ENCODE measurements at places on chromosomes 5 and 9.

DNA sequence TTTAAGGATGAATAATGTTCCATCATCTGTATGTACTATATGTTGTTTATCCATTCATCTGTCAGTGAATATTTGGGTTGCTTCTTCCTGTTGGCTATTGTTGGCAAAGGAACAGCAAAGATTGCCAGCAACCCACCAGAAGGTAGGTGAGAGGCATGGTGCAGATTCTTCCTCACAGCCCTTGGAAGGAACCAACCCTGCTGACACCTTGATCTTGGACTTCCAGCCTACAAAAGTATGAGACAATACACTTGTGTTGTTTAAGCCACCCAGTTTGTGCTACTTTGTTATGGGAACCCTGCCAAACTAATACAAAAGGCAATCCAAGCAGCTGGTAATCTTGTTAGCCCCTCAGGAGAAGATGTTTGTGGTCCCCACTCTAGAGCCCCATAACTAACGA lies 122.0 kb downstream of the CARTPT start:
- DNase-seq: no peak

DNA sequence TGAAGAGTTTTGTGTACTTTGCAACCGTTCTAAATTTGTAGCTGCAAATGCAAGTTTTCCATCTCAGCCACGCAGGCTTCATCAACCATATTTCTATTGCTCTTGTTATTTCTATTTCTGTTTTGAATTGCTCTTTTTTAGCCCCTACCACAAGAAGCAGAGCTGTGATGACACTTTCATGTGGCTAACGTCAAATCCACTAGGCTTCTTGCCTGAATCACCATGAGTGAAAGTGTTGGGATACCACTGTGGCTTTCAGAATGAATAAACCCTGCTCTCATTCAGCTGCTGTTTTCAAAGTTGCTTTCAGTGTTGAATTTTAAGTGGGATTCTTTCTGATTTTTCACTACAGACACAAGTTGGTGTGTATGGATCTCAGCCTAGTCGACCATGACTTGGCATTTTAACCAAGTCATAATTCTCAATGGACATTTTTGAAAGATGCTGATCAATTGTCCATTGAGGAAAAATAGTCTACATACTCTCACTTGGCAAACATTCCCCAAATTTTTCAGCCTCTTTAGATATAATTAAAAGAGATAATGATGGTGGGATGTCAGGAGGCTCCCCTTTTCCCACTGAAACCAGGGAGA lies 41.0 kb upstream of the MTAP start:
- no peak for DNase-seq

DNA sequence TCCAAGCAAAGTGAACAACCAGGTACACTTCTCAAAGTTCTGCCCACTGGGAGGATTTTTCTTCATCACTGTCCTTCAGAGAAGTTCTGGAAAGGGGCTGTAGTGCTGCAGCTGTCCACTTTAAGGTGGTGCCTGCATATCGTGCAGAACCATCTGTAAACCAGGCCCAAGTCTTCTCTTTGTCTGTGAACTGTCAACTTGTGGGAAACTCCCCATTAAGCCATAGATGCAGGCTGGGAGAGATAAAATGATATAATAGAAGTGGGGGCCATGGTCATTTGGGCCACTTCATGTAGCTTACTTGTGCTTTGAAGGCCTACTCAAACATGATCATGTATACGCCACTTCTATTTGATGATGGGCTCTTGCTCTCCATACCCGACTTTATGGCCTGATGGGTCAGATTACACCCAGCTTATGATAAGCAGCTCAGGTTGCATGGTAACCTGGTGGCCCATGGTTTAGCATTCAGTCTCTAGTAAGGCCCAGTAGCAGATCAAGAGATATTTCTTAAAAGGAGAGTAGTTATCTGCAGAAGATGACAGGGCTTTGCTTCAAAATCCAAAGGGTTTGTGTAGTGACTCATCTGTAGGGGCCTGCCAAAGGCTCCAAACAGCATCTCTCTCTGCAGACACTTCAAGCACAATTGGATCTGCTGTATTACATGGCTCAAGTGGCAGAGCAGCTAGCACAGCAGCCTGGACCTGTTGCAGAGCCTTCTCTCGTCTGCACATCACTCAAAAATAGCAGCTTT lies 15.7 kb upstream of the BTF3 start:
- no peak for DNase-seq

DNA sequence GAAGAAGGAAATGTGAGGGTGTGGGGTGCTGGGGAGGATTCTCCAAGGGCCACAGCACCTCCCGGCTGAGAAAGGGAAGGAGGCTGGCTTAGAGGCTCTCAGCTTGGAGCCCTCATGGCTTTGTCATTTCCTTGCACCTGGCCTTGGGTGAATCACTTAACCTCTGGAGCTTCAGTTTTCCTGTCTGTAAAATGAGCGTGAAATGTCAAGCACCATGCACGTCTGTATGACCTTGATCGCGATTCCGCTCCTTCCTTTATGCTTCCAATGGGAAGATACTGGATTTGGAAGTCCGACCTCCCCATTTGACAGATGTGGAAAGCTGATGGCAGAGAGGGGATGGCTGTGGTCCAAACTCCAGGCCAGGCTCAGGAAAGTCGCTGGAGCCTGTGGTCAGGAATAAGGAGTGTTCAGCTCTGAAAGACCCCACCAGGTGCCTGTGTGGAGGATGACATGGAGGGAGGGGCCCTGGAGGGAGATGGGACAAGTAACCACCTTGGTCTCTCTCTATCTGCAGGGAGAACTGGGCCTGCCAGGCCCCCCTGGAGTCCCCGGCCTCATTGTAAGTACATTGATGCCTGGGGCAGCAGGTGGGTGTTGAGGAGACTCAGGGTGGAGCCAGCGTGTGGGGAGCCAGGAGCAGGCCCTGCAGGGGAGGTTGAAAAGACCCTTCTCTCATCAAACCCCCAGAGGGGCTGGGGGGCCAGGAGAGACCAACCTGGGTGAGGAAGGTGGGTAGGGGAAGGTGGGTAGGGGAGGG lies 66.5 kb downstream of the COL27A1 start:
- DNase-seq: no peak

DNA sequence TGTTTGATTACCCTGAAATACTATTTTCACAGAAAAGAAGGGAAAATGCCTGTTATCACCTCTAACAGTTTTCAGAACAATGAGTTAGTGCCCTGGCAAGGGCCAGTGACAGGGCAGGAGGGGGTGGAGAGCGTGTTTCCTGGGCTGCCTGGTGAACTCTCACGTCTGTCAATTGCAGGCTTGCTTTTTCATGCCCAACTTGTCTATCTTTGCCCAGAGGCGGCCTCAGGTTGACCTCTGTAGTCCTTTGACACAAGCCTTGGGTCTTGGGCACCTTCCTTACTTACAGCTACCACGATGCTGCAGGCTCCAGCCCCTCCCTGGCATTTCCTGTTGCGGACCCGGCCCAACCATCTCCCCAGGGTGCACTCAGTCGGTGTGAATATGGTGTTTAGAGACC lies 2.2 kb upstream of the CEL start:
- no peak for DNase-seq

DNA sequence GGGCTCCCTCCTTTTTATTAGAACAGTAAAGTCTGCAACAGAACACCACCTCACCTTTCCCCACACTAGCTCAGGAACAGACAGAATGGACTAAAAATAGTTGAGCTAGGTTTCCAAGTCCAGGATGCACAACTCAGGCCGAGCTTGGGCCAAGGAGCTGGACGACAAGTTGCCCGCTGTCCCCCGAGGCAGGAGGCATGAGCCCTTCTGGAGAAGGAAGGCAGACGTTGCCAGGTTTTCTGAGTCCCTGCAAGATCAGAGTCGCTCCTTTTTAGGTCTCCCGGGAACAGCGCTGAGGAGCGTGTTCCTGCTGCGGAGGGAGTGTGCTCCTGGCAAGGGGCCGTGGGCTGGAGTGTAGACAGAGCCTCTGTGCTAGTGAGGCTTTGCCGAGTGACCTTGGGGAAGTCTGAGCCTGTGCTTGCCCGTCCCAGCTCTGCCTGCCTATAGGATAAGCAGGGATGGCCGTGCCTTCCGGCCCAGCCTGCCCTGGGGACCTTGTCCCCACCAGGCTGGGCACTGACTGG lies 121.6 kb downstream of the WNK2 start:
- DNase-seq: no peak

- no peak for DNase-seq
Observed at GRCh38 chr5:140152022-140152999, 22.7 kb upstream of the CYSTM1 start.

DNA sequence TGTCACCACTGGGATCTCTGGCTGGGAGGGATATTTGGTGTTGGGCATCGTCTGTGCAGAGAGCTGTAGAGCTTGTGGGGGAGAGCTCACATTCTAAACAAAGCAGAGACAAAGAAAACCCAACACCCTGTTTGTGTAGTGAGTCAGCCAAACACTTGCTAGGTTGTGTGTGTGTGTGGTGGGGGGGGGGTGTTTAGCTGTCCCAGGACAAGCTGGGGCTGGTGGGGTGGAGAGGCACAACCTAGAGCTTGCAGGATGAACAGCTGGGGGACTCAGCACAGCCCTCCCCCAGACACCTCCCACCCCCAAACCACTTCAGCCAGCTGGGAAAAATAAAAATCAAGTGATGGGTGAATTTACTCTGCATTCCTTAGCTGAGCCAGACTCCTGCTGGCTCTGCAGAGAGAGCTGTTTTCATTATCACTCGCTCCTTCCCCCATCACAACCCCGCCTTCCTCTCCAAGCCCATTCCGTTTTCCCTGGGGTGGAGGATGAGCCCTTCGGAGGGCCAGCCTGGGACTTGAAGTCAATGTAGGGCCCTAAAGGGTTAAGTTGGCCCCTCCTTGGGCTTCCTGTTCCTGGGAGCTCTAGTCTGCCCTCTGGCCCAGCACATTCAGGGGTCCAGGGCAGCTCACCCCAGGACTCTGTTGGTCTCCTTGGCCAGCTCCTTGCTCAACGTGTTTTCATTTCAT lies 2.6 kb downstream of the OLFML2A start:
- no peak for DNase-seq

DNA sequence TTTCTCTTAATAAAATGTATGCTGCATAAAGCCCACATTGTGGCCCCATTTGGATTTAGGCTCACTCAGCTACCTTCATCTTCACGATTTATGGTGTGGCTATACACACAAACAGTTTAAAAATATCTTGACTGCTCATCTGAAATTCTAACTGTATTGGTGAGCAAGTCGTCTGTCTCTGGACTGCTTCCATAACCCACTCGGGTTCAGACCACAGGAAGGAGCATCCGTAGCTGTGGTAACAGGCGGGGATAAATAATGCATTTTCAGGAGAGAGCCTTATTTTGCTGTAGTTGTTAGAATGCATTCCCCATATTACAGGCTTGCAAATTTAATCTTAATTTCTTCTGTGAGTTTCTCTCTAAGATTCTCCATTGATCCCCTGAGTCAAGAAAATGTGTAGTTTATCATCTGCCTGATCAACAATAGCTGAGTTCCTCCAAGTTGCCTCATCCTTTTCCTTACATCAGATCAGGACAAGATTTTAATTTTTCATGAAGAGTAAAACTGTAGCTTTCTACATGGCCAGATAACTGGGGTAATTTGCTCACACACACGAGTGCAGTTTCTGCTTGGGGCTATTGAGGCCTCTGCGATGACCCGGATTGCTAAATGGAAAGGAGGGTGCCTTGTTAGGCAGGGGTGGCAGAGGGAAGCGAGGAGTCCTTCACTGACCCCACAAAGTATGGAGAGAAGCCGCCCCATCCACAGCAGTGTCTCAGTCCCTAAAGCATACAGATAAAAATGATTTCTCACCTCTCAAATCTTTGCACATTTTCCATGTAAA lies 133.9 kb downstream of the FSTL4 start:
- no peak for DNase-seq

DNA sequence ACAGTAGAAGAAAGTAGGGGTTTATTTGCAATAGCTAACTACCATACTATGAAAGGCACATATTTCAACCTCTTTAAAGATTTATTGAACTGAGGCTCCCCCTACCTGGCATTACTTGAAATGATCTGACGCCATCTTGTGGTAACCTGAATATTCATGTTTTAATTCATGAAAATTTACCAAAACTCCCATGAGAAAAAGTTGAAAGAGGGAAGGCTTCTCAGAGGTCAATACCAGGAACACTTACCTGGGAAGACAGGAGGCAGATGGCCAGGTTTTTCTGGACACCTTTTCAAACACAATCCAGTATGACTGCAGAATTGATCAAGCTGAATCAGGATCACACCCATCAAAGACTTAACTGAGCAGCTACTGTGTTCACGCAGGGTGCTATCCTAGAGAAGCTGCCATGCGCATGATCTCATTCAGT lies 9.4 kb downstream of the PRELID2 start:
- DNase-seq: no peak

DNA sequence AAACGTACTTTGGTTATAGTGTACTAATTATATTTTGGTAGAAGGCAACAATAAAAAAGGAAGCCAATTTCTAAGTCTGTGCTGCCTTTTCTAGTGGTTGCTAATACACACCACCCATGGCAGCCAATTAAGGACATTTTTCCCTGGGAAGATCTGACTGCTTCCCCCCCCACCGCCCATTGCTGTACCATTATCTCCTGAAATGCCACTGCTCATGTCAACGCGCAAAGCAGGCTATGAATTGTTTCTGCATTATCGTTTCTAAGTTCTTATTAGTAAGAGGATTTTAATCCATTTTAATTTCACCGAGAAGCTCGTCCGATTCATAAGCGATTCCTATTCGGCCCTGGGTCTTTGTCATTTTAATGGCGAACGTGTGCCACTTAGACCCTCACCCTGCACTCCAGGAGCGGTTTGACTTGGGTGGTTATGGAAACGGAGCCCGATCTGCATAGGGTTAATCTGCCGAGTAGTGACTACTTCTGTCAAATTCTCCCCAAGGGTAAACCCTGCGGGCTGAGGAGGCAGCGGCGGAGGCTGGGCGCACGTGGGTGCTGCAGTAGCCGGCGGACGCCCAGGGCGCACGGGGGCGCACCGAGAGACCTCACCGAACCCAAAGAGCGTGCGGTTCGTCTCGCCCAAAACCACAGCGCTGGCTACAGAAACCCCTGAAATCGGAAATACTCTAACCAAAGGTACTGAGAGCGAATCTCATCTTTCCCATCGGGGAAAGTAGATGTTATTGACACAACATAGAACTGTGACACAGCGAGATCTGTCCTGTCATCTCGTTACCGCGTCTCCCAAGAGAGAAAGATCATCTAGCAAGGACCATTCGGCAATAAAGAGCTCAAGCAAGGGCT lies 55.8 kb upstream of the SHC3 start:
- DNase-seq: no peak

DNA sequence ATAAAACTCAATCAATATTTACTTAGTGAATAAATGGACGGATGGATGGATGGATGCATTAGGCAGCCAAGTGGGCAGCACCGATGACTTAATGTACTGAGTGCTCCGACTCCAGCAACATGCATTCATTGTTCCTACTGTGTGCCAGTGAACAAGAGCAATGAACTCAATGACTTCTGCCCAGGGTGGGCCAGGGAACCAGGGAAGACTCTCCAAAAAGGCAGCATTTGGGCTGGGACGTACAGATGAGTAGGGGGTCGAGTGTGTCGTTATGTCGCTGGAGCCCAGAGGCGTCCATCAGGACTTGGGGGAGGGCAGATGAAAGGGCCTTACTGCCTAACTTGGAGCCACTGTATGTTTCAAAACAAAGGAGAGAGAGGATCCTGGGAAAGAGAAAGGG lies 126.4 kb downstream of the KCNIP1 start:
- no peak for DNase-seq

- DNase-seq: no peak
Observed at GRCh38 chr9:8332871-8333270, 533.3 kb upstream of the DMAC1 start.

- DNase-seq: no peak
Observed at GRCh38 chr5:16837305-16837704, 98.8 kb downstream of the MYO10 start.

All from activated CD8-positive, alpha-beta memory T cell treated with anti-CD3 and anti-CD28 coated beads for 1 hour (primary cell).